ENCODE measurements at places on chromosomes 13 and 19.

DNA sequence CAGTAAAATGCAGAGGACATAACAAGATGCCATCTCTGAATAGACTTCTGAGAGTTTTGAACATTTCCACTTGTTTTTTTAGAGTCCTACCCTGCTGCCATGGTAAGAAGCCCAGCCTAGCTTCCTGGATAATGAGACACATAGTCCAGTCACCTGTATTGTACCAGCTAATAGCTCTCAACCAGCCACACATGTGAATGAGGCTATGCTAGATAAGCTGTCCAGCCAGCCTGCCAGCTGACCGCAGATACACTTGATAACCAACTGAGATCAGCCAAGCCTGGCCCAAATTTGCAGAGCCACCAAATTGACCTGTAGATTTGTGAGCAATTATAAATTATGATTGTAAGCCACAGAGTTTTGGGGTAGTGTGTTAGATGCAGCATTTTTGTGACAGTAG lies 10.7 kb downstream of the RFXAP start:
- DNase-seq = no peak

GRCh38 chr13:38530492-38530891 lies 156.4 kb upstream of the FREM2 start:
- DNase-seq = no peak

GRCh38 chr19:45156011-45156630 lies 4.7 kb downstream of the NKPD1 start:
- no peak for DNase-seq

- DNase-seq = no peak
These were observed 65.6 kb upstream of the HTR2A start for GRCh38 chr13:46962281-46962941.

DNA sequence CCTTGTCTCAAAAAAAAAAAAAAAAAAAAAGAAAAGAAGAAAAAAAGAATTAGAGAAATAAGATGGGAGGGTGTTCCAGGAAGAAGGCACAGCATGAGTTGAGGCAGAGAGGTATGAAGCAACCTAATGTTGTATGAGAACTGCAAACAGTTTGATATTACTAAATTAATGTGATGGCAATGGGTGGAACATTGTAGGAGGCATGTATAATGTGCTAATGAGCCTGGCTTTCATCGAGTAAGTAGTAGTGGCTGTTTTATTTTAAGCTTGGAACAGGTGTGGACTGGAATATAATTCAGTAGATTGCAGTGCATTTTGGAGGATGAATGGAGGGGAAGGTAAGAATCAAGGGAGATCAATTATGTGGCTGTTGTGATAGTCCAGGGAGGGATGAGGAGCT lies 156.1 kb downstream of the MTUS2 start:
- no peak for DNase-seq

All from C1 segment of cervical spinal cord (tissue), 14 donors.